ENCODE measurements at places on chromosomes 6 and 20. TPM values are rescaled to one million over a fixed set of nuclear protein-coding genes. Genes with fewer than 3 reads are reported as not detected.

DNA sequence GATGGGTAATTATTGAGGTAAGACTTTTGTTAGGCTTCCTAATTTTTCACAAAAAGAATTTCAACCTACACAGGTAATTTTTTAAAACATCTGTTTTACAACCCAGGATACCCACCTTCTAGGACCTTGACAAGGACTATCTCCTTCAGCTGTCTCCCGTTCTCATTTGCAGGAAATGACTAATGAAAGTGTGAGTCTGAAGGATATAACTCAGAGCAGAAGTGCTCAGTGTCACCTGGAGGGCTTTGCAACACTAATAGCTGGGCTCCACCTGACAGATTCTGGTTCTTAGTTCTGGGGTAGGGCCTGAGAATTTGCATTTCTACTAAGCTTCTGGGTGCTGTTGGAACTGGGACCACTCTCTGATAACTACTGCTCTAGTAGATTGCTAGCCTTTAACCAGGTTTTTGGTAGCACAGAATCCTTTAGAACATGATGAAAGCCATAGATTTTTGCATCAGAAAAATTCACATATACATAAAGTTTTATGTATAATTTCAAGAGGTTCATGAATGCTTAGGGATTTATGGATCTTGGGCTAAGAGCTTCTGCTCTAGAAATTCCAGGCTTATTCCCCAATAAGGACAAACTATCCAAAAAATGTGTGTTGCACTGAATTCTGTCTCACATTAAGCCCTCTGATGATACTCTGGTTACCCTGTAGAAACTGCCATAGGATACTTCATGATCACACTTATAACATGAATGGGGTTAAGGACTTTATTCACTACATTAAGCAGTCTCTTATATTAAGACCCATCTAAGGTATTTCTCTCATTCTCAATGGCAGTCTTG, 30.3 kb downstream of the AK9 start:
- DNase-seq: no peak

DNA sequence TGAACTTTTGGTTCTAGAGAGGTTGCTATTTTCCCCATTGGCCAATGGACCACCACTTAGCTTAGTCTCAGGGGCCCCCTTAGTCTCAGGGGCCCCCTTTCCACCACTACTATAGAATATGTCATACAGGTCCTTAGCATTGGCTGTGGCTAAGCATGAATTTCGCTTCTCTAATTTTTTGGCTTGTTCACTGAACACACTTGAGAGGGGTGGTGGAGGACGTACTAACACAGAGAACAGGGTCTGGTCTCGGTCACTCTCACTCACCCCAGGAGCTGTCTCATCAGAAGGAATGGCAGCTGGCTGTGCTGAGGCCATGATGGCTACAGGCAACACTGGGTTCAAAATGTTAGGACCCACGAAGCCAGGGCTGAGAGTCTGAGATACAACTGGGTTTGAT, 30.3 kb downstream of the ZNF318 start:
- DNase-seq: no peak

GRCh38 chr20:54590856-54591255, 115.5 kb downstream of the DOK5 start:
- no peak for DNase-seq

GRCh38 chr6:100300221-100300736, 164.4 kb downstream of the SIM1 start:
- no peak for DNase-seq

DNA sequence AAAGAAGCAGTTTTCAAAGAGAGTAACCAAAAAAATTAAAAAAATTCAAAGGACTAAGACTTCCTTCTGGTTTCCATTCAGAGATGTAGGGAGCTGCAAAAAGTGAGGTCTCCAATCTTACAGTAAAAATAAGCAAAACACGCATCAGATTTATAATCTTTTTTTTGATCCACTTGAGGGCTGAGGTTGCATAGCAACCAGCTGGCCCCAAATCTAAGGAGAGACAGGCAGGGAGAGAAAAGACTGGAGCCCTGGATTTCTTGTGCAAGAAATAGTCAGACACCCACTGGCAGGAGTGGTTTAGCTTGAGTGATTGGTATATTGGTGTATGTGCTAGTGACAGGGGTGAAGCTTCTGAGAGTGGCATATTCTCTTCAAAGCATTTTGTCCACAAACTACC, 135.9 kb upstream of the FUT9 start:
- no peak for DNase-seq

The FAM83B gene
- total RNA-seq: 38.0 TPM

DNA sequence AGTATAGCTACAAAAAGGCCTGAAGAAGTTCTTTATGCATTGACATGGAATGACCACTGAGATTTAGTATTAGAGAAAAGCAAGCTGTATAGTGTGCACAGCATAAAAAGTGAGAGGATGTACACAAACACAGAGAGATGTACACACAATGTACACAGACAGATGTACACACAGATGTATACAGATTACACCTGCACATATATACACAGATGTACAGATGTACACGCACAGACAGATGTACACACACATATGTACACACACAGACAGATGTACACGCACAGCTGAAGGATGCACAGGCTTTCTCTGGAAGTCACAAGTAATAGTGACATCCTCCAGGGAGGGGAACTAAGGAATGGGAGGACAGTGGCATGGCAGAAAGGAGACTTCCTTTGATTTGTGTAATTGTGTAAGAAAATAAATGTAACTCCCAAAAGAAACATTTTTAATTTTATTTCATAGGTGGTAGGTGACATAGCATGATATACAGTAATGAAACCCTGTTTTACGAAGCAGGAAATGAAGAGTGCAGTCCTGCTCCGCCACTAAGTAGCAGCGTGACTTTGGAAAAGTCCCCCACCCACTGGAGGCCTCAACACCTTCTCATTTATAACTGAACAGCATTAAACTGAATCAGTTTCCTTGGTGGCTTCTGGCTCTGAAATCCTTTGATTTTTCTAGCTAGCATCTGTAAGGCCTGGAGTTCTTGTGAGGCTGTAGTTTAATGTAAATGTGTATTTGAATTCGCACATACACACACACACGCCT, 14.1 kb downstream of the NFATC2 start:
- no peak for DNase-seq

DNA sequence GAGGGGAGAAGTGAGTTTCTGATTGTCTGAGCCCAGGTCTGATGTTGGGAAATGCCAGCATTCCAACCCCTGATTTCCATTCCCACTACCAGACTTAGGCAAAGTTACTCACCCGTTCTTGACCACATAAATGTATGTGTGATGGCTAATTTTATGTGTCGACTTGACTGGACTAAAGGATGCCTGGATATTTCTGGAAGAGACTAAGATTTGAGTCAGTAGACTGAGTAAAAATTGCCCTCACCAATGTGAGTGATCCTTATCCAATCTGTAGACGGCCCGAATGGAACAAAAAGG, 95.8 kb upstream of the TAB2 start:
- no peak for DNase-seq

GRCh38 chr6:111260570-111261298, 173.4 kb downstream of the SLC16A10 start:
- DNase-seq: no peak

- no peak for DNase-seq
Measured at GRCh38 chr20:23248461-23248882, 102.1 kb upstream of the NXT1 start.

DNA sequence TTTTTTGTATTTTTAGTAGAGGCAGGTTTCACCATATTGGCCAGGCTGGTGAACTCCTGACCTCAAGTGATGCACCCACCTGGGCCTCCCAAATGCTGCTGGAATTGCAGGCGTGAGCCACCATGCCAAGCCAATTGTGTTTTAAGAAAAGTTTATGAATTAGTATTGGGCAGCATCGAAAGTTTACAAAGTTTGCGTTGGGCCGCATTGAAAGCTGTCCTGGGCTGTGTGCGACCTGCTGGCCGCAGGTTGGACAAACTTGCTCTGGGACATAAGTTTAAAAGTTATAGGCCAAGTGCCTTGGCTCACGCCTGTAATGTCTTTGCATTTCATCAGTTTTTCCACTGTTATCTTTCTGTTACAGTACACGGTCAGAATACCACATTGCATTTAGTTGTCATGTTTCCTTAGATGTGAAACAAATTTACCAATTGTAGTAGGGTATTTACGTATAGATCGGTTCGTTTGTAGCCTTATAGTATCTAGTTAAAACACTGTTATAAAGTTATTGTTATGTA, 39.5 kb downstream of the ASXL1 start:
- no peak for DNase-seq

The TRIM15 gene
- 90.7 TPM for total RNA-seq

The ERVFRD-1 gene
- not detected for total RNA-seq

The RSPO3 gene
- total RNA-seq: 3.1 TPM

The LY6G6C gene
- total RNA-seq: not detected

GRCh38 chr20:32522776-32523612, 62.1 kb downstream of the NOL4L start:
- no peak for DNase-seq

- DNase-seq: no peak
Measured at GRCh38 chr20:40370800-40371199, 318.2 kb downstream of the MAFB start.

The HFE gene
- 7.8 TPM for total RNA-seq

- DNase-seq: no peak
Measured at GRCh38 chr6:56241124-56241802, 6.1 kb downstream of the COL21A1 start.

DNA sequence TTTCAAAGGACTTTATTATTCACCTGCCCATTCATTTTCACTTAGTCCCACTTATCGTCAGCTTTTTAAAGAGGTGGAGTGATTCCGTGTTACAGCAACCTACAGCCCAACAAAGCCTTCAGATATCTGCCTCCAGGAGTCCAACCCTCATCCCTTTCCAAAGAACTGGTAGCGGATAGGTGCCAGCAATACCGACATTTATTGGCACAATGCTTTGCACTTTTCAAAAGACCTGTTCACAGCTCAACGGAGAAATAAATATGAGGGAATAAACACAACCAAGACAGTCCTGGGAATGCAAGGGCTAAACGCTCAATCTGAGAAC, 819 bp upstream of the MTRF1L start:
- no peak for DNase-seq

DNA sequence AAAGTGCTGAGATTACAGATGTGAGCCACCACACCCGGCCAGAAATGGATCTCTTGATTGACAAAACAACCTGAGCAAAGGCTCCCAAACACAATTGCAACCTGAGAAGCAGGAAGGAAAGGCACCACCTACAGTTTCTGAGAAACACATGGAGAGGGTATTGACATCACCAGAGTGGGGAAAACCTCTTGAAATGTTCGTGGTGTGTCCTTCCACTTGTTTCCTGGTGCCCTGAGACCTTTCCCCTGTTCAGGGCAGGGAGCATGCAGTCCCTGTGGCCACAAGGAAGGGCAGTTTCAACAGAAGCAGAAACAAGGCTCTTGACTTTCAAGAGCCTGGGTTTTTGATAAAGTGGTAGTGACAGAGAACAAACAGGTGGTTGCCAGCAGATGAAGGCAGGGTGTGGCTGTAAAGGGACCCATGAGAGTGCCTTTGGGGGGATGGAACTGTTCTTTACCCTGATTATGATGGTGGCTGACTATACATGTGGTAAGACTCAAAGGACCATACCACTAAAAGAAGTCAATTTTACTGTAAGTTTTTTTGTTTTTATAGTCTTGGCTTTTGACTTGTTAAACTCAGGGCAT, 3.2 kb upstream of the BPIFA1 start:
- DNase-seq: no peak

DNA sequence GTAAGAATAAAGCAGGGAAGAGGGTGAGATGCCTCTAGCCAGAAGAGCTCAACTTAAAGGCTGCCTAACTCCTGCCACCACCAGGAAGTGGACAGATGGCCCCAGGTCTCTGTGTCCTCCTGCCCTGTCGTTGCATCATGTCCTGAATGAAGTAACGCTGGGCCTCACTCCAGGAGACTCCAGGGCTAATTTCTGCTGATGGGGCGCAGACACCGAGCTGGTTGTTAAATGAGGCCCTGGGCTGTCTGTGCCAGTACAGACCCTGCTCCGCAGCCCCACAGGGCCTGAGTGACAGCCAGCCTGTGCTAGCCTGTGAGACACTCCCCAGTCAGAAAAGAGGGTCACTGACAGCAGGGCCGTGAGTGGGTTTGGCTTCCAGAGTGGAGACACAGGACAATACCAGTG, 6.5 kb downstream of the IP6K3 start:
- DNase-seq: no peak

GRCh38 chr6:35084041-35084491, 57.1 kb downstream of the TCP11 start:
- peak; percentile 21 for DNase-seq

DNA sequence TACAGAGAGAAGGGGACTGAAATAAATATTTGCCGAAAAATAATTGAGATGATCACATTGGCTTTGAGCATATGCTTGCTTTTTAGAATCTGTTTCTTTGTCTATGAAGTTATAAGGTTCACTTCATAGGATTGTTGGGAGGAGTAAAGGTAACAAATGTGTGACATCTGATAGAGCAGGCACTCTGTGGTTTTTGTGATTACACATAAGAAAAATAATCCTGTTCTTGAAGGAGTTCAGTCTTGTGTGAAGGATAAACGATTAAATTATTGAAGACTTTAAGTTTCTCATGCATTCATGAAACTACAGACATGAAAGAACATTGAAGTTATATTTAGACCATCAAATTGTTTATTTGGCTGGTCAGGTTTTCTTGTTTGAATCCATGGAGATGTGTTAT, 45.0 kb downstream of the QKI start:
- no peak for DNase-seq

- peak; percentile 11 for DNase-seq
Measured at GRCh38 chr6:129102741-129103140, 219.8 kb downstream of the LAMA2 start.

DNA sequence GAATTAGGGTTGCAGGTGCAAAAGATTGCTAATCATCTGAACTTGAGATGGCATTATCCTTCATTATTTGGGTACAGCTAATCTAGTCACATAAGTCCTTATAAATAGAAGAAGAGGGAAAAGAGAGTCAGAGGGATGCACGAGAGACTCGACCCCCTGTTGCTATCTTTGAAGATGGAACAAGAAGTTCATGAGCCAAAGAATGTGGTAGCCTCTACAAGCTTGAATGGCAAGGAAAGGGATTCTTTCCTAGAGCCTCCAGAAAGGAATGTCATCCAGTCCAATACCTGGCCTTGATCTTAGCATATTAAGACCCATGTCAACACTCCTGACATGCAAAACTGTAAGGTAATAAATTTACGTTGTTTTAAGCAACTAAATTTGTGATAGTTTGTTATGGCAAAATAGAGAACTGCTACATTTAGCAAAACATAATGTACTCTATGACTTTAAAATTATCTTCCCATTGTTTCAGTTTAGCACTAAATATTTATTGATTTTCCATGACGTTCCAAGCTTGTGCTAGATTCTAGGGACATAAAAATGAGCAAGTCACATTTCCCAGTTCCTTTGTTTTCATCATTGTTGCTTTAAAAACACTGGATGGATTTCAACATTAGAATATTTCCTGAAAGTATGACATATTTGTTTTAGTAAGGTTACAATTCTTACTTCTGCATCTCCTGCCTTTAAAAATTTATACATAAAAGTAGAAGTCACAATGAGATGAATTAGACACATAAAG, 12.7 kb downstream of the MANEA start:
- DNase-seq: no peak

The ZBTB12 gene
- 1.3 TPM for total RNA-seq

The TFAP2D gene
- not detected for total RNA-seq

GRCh38 chr20:64148581-64148980, 15.7 kb upstream of the MYT1 start:
- DNase-seq: no peak

The BRD2 gene
- total RNA-seq: 306 TPM

- no peak for DNase-seq
Measured at GRCh38 chr6:54441020-54441419, 132.8 kb downstream of the TINAG start.

- peak; percentile 27 for DNase-seq
Measured at GRCh38 chr6:158086504-158087223, 81.4 kb downstream of the SERAC1 start.

GRCh38 chr20:11158146-11158545, 484.3 kb upstream of the JAG1 start:
- no peak for DNase-seq

The IL17F gene
- not detected for total RNA-seq

The TCP11 gene
- not detected for total RNA-seq
